SW 1271 (cell line): ENCODE measurements at places on chromosomes 1 and 21.

DNA sequence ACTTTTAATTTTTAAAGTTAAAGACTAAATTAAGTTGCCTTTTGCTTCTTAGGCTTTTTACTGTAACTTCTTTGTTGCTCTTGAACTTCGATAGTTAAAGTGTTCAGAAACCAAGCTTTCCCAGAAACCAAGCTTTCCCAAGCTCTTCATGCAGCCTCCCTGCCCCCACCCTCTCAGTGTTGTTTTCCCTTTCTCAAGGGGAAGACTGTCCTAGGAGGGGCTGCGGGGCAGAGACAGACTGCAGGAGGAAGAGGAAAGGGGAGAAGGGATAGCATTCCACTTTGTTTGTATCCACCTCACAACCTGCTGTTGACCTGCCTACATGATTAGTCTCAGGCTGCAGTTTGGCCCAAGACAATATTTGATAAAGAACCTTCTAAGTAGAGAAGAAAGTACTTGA is 39.0 kb upstream of the DIPK1A start:
- DNase-seq = no peak

DNA sequence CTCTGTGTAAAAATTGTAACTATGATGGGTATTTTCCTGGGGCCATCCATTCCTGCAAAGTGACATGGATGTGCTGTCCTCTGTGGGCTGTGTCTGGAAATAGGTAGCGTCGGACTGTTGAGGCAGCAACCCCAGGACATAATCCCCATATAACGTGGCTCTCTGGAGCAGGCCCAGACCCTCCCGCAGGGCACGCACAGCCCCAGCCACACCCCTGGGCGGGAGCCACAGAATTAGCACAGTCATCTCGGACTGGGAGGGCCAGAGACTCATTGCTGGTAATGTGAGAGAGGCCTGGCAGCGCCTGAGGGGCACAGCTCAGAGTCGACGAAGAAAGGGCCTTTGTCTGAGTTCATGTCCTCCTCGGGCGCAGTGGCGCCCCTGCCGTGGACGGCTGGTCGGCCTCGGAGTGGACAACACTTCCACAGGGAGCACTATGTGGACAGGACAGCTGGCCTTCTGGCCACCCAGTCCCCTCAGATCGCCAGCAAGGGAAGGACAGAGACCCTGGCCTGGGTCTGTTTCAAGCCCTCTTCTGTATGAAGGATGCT is 20.1 kb downstream of the SIM2 start:
- DNase-seq = no peak

DNA sequence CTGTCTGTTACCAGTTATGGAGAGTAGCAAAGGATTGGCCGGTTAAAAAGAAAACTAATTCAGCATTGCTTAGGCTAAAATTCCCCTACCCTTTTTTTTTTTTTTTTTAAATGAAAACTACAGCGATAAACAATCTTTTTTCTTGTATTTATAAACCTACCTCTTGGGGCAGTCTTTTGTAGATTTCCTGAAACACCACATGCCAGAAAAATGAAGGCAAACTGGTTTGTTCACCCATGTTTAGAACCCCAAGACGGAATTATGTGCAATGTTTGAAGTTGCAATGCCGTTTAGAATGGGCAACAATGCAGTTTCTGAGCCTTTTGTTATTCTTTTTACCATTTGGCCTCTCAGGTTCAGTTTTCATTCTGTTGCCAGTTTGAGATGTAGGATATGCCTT is 59.1 kb downstream of the PRDM2 start:
- DNase-seq = no peak

GRCh38 chr21:20997311-20997635 is 936 bp upstream of the NCAM2 start:
- DNase-seq = no peak

GRCh38 chr1:56525489-56526041 is 53.8 kb downstream of the PLPP3 start:
- no peak for DNase-seq

GRCh38 chr1:119188926-119189325 is 48.5 kb upstream of the WARS2 start:
- DNase-seq = no peak

GRCh38 chr1:108208724-108209446 is 8.7 kb upstream of the SLC25A24 start:
- no peak for DNase-seq
